ENCODE measurements at places on chromosomes 7 and 10.

- DNase-seq = no peak
Measured at GRCh38 chr7:54823776-54824175, 64.8 kb upstream of the SEC61G start.

- DNase-seq = no peak
Measured at GRCh38 chr10:70917635-70918034, 29.3 kb upstream of the PCBD1 start.

DNA sequence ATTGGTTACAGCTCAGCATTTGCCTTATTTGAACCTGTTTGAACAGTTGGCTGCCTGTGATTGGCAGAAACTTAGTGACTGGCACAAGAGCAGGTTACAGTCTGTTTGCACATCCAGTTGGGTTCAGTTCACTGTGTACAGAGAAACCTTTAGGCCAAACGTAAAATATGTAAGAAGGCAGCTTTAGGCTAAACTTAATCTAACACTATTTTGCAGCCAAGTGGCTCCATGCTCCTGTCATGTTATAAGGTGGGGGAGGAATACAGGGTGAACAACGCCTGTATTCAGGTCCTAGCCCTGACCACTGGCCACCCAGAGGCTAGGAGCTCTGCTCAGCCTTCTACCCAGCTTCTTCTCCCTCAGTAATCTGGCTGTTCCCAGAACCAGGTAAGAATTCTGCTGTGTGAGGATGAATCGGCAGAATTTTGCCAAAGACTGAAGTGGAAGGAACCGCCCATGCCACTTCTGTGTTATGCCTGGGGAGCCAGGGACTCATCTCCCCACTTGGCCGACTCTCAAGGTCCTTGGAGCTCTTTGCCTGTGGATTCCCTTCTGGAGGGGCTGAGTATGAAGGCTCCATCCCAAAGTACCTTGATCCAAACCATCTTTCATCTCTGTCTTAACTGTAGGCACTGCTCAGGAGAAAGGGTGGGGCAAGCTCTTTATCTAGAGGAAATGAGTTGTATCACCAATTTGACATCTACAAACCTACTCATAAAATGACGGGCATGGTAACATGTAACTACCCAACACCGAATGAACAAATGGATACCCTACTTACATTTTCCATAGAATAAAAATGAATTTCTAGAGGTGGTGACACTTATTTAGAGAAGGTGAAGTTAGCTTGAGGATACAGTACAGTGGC lies 164.4 kb upstream of the NAMPT start:
- DNase-seq = no peak

DNA sequence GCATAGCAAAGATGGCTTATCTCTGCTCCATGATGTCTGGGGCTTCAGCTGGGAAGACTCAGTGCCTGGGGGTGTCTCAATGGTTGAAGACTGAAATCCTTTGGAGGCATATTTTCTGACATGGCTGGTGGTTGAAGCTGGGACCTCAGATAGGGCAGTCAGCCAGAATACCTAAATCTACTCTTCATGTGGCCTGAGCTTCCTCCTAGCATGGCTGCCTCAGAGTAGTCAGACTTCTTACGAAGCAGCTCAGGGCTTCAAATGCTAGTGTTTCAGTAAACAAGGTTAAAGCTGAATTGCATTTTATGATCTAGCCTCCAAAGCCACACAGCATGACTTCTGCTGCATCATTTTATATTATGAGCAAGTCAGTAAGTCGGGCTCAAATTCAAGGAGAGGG lies 2.6 kb upstream of the BRAF start:
- DNase-seq = no peak

GRCh38 chr10:70334526-70335245 lies 47.7 kb downstream of the LRRC20 start:
- no peak for DNase-seq

- no peak for DNase-seq
Measured at GRCh38 chr10:72573079-72573478, 52.8 kb downstream of the MICU1 start.

DNA sequence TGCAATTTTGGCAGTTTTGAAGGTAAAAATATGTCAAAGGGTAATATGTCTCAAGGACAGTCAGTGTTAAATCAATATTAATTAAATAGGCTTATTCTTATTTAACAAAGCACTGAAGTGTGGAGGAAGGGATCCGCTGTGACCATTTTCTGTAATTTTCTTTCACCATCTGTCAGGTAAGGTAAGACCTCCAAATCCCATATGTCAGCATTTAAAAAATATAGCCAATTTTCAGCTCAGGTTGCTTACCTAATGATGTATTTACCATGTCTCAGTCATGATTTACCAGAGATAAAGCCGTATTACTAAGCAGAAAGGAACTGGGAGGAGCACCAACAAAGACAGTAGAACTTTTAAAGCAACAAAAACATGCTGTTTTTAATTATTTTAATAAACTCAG lies 683.9 kb downstream of the CCSER2 start:
- no peak for DNase-seq

Data from T-helper 17 cell (primary cell).